ENCODE measurements at places on chromosomes 4 and X.

DNA sequence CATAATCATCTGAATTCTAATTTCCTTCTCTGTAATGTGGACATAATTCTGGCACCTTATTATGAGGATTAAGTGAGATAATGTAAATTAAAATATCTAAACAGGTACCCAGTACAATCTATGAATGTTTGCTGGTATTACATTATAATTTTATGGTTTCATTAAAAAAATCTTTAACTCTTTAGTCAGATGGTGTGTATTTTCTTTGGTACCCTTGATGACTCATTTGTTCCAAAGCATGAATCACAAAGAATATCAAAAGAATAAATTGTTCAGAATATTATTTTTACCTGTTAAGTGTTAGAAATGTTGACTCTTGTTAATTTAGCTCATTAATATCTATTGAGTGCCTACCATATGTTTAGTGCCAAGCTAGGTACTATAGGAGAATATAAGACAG, 74.3 kb downstream of the SNX25 start:
- DNase-seq = no peak

GRCh38 chrX:136768469-136769084, 12.2 kb downstream of the ARHGEF6 start:
- no peak for DNase-seq

GRCh38 chr4:180521181-180521580, 1722.0 kb upstream of the TENM3 start:
- DNase-seq = no peak

- DNase-seq = no peak
Measured at GRCh38 chr4:115356176-115356575, 242.8 kb upstream of the NDST4 start.

DNA sequence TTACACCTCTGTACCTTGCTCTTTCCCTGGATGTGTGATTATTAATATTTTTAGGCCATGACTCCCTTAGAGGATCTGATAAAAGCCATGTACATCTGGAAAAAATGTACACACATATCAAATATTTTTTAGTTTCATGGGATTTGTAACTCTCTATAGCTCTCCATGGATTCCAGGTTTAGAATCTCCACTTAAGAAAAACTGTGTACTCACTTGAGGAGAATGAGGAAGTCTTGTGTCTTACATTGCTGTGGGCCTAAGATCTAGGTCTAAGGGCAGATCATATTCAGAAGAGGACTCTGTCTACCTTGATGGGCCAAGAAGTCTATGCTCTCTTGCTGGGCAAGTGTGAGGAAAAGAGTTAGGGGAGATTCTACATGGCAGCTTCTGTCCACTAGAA, 98.0 kb downstream of the RRAGB start:
- DNase-seq = no peak

DNA sequence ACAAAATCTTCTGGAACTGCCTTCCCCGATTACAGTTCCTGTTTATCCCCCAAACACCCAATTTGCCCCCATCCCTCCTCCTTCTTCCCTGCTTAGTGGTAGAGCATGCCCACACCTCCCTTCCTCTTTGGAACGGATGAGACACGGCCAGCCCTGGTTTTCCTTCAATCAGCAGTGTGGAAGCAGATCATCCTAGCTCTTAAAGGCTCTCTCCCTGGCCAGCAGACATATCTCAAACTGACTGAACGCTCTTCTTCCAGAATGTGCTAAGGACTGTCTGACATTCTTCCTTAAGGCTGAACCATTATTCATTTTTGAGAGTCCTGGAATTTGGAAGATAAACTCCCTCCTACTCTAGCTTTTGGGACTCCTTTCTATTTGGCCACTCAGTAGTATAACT, 161.1 kb downstream of the TRIML1 start:
- no peak for DNase-seq

DNA sequence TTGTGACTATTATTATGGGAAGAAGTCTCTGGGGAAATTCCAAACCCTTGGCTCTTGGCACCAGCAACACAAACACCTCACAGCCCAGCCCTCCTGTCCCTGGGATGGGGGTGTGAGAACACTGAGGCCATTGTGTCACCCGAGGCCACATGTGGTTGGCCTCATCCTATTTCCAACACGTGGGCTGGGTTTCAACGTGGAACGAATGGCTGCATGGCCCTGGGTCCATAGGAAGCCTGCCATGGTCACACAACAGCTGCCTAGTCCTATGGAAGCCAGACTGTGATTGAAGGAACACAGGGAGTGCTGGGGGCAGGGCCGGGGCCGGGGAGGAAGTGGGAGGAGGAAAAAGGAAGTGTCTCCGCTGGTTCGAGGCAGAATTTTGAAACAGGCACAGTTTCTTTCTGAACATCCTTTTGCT, 10.0 kb downstream of the CLCN4 start:
- no peak for DNase-seq

DNA sequence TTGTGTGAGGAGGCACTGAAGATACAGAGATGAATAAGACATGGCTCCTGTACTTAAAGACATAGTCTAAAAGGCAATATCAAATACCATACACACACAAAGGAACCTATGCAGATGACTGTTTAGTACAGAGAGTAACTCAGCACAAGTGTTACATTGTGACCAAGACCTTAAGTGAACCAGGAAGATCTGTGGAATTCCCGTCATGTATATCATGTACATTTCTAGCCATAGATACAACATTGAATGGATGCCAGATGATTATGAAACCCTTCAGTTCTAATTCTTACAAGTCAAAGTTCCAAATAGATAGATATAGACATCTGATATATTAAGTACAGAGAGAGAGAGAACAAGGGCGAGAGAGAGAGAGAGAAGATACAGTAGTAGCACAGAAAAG, 73.2 kb downstream of the PAK3 start:
- no peak for DNase-seq

DNA sequence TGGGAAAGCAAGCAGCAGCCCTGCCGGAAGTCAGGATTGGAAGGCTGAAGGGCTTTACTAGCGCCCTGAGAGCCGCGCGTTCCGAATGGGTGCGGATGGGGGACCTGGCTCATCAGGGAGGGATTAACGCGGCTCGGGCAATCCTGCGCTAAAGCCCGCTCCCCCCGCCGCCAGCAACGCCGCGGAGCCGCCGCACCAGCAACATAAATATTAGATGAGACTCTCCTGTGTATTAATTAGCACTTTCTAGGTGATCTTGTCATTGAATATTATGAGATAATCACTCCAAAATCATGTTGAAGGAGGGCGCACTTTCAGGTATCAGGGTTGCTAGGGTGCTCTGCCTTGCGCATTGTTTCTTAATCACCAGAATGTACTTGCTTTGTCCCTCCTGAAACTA, 357.2 kb upstream of the FAM241A start:
- DNase-seq = no peak

DNA sequence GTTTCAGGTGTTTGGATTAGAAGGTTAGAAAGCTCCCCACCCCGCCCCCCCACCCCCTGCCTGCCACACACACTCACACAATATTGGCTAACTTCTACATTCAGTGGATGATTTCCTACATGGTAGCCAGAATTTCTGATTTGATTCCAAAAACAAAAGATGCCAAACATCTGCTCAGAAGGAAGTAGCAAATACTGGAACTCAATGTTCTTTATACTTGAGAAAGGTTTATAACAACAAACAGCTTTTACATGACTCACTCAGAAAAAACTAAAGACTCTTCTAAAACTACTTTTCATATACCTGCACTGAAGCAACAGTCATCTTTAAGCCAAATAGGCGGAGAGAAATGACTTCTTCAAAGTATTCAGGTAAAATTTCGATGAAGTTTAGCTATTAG, 750.5 kb upstream of the POU3F4 start:
- DNase-seq = no peak

DNA sequence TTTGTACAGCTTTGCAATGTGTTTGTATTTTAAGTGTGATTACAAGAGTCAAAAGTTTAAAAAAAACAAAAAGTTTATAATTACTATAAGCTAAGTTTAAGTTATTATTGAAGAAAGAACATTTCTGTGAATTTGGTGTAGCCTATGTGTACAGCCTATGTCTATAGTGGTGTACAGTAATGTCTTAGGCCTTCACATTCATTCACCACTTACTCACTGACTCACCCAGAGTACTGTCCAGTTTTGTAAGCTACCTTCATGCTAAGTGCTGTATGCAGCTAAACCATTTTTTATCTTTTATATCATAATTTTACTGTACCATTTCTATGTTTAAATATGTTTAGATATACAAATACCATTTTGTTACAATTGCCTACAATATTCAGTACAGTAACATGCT, 182.3 kb downstream of the RPA4 start:
- DNase-seq = no peak

DNA sequence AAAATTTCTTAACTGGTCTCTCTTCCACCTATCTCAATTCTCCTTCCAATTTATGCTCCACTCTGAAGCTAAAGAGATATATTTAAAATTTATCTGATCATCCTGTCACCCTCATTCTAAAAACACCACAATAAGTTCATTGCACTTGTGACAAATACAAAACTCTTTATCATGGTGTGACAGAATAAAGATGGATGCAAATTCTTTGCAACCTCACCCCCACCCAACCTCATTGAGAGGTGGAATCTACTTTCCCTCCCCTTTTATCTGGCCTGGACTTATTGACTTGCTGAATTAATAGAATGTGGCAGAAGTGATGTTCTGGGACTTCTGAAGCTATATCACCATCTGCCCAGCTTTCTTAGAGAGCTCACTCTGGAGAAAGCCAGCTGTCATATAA, 46.5 kb downstream of the IDS start:
- no peak for DNase-seq

- no peak for DNase-seq
Measured at GRCh38 chrX:39399387-39399786, 598.1 kb downstream of the MID1IP1 start.

GRCh38 chrX:20500949-20501348, 234.2 kb upstream of the RPS6KA3 start:
- DNase-seq = no peak

DNA sequence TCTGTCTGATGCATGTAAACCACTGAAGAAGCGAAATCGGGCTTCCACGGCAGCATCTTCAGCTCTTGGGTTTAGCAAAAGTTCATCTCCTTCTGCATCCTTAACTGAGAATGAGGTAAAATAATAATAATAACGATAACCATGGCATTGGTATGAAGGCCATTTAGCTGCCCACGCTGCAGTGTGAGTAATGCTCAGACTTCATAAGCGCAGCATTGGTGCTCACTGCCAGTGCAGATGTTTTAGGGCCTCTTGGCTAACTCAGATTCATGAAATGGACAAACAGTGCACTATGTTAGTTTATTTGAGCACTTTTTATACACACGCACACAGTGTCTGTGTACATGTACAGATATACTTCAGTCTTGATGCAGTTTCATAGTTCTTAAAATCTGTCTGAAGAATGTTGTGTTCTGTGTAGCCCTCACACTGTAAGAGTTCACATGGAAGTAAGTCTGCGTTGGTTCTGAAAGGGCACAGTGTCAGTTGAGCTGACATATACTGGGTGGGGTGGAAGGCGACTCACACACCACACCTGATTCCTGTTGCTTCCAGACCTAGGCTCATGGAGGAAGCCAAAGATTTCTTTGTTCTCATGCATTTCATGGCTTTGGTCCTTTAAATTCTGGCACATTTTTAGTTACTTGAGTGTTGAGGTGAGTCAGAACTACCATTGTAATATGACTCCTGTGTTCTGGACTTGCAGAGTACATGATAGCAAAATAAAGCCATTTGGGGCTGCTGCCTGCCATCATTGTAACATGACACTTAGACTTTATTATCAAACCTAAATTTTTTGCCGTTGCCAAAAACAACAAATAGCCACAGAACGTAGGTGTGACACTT, 68.7 kb downstream of the NSD2 start:
- peak; percentile 4 for DNase-seq

- DNase-seq = no peak
Measured at GRCh38 chrX:13491061-13491460, 78.3 kb upstream of the EGFL6 start.

GRCh38 chr4:138959097-138959815, 56.3 kb upstream of the NOCT start:
- no peak for DNase-seq

GRCh38 chr4:67746797-67747495, 7.2 kb downstream of the GNRHR start:
- DNase-seq = peak; percentile 43

GRCh38 chrX:23729214-23729613, 13.9 kb downstream of the ACOT9 start:
- no peak for DNase-seq
